ENCODE measurements at places on chromosomes 7 and 10.

DNA sequence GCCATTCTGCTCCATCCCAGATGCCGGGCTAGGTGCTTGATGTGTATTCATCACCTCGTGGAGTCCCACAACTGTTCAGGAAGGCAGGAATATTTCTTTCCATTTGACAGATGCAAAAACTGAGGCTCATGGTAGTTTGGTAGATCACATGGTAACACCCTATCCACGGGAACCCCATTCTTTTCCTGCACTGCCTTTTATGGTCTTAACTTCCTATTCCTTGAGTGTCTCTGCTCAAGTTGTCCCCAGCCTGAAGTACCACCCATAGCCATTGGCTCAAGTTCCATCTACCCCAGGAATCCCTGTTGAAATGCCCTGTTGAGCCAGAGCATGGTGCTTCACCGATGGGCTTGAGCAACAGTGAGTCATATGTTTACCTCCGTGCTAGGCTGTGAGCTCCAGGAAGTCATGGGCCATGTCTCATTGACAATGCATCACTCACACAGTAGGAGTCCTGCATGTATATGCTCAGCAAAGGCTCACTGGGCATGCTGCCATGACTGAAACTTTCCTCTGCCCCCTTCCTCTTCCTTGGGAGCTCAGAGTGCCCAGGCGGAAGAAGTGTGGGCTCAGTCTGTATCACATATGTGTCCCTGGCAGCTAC, 71.7 kb upstream of the ADAM12 start:
- no peak for DNase-seq

GRCh38 chr10:30178356-30178964, 119.1 kb upstream of the JCAD start:
- no peak for DNase-seq

DNA sequence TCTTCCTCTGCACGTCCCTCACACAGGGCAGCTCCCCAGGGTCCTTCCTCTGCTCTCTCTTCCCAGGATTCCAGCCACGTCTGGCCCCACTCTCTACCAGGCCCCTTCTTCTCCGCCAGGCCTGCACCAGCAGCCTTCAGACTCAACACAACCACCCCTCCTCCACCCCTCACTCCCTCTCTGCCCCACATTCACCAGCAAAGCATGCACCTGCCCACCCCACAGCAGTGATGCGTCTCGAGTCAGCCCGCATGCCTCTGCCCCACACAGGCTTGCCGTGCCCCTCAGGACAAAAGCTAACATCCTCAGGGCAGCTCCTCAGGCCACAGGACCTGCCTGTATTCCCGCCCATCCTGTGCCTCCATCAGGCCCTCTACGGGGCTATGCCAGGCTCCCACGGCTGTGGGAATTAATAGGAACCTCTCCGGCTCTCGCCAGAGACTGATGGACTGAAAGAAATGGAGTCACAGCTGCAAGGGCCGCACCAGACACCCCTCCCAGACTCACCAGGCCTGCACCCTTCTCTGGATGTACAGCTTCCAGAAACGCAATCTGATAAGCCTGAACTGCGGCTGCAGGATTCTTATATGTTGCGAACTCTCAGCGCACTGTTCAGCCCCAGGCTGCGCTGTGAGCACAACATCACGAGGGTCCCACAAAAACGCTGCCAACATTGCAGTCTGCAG, 100.1 kb downstream of the CYTH3 start:
- no peak for DNase-seq

DNA sequence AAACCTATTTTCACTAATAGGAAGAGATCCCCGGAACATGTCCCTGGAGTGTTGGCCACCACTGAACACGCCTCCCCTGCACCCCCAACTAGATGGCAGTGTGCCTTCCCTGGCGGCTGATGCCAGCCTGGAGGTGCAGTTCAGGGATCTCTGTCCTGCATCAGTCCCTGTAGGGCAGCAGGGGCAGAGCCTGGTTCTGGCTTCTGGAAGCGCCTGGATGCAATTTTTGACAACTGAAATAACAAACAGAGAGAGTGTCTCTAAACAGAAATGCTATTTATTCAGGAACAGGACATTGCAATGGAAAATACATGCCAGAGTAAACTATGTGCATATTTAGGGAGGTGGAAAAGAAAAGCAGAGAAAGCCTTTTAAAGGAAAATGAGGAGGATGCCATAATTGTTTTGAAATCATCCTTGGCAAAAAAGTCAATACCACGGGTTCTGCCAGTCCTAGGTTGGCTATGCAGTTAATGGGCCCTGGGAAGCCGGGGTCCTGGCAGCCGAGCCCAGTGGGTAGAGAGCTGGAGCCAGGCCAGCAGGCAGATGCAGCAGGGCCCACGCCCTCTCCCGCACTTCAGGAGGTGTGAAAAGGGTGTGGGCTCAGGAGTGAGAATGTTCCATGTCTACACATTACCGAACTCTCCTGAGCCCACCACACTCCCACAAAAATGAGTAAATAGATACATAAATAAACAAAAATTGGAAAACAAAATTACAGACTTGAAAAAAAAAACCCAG, 18.5 kb downstream of the ANTXRL start:
- no peak for DNase-seq

DNA sequence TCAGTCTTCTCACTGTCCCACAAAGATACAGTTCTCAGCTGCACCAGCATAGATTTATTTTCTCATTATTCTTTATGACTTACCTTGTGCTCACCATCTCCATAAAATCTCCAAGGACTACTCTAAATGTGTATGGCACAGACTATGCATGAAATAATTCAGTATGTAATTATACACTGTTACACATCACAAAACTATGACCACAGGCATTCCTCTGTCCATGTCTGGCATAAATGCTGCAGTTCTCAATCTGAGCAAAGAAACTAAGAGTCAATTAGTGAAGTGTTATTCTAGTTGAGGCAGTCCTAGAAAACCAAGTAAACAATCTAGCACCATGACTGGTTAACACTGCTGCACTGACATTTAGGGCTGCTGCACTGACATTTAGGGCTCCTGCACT, 2.7 kb downstream of the CYCS start:
- DNase-seq, result no peak

DNA sequence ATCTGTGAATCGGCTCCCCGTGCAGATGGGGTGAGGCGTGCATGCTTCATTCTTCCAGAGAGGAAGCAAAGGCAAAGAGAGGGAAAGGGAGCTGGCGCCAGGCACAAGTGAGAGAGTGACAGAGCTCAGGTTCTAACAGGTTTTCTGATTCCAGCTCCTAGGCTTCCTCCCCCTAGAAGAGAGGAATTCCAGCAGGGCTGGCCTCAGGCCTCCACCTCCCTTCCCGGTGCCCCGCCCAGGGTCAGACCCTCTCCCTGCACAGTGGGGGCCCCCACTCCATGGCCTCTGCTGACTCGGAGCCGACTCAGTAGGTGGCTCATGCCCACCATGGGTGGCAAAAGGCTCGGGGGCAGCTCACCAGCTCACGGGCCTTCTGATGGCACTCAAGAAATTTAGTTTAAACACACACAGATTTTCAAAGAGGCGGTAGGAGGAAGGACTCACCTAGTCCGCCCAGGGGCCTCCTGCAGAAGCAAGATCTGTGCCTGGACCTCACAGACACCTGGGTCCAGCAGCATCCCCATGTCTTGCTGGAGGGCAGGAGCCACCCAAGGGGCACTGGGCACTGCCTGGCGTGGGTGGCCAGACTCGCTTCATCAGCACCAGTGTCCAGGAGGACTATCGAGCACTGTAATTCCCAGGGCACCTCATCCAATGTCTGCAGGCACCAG, 183.5 kb downstream of the MAD1L1 start:
- DNase-seq, result no peak

DNA sequence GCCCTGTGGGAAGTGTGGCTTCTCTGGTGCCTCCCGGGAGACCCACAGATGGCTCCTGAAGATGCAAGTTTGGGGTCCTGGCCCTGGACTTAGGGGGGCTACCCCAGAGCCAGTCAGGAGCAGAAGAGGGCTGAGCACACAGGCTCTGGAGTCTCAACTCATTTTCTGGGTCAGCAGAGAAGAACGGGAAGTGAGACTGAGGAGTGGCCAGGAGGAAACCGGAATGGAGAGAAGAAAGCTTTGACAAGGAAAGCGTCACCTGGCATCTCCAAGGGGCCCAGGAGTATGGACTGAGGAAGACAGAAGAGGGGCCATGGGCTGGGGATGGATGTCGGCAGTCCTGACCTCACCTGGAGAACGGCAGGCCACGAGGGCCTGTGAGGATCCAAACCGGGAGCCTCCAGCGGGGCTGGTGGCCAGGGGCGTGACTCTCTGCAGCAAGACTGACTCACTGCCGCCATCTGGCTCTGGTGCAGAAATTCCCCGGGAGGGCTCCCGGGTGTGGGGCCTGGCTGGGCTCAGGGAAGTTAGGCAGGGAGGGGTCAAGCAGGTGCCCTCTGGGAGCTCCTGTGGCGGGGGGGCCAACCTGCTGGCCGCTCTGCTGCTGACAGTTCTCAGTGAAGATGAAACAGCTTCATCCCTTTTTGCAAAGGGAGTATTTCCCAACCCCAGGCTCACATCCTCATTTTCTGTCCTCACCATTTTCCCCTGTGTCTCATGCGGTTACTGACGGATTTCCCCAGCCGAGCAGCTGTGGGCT, 23.6 kb downstream of the DAGLB start:
- DNase-seq, result no peak

DNA sequence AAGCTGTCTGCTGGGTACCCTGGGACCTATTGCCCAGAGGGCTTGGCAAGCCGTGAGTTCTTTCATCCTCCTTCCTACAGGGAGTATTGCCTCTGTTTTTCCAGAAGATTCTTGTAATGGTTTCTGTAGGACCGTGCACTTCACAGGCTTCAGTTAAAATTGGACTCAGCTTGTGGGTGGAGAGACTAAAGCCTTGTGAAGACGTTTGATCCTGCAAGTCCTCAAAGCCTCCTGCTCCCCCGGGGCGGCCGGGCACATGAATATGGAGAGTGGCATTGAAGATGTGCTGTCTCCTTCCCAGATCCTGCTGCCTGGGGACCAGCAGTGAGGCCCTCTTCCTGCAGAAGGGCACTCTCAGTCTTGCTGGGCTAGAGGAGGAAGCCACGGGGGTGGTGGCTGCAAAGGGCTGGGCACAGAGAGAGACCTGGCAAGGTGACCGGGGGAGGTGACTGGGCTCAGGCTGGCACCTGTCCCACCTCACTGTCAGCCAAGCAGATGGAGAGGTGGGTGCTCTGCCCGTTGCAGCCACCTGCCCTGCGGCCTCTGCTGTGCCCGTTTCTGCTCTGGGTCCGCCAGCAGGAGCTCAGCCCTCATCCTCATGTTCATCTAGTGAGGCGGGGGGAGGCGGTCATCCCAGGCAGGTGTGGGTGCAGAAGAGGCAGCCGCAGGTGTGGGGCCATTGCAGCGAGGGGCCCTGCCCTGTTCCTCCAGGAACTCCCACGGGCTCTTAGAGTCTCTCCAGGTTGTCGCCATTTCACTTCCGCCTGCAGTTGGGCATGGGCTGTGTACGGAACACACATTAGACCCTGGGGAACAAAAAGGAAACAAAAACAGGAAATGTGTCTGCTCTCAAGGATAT, 55.7 kb downstream of the TMEM209 start:
- DNase-seq, result no peak

- no peak for DNase-seq
Observed at GRCh38 chr7:7323352-7323751, 141.0 kb downstream of the C1GALT1 start.

DNA sequence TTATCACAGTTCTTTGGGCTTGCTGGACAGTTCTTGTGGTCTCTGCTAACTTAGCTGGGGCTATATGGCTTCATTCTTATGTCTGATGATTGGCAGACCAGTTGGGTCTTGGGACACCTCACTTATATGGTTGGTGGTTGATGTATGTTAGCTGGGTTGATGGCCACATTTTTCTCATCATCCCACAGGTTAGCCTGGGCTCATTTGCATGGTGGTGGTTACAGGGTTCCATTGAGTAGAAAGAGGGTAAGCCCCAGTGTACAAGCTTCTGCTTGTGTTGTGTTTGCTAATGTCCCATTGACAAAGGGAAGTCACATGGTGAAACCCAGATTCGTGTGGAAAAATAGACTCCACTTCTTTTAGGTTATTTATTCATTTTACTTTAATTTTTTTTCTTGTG, 40.6 kb downstream of the TMEM60 start:
- no peak for DNase-seq

DNA sequence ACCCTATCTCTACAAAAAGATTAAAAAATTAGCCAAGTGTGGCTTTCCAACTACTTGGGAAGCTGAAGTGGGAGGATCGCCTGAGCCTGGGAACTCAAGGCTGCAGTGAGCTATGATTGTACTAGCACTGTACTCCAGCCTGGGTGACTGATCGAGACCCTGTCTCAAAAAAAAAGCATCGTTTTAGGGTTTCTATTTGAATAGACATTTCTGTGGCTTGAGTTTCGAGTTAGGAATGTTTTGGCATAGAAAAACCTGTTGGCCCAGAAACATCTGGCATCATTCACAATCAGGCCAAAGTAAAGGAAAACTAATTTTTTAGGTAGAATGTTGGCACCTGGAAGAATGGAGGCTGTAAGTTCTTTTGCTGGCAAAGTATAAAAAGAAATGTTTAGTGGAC, 72.4 kb downstream of the AUTS2 start:
- DNase-seq, result no peak

- DNase-seq, result no peak
Observed at GRCh38 chr10:126123466-126123865, 227.1 kb downstream of the FANK1 start.

GRCh38 chr10:70348228-70348850, 34.1 kb downstream of the LRRC20 start:
- peak; percentile 19 for DNase-seq

DNA sequence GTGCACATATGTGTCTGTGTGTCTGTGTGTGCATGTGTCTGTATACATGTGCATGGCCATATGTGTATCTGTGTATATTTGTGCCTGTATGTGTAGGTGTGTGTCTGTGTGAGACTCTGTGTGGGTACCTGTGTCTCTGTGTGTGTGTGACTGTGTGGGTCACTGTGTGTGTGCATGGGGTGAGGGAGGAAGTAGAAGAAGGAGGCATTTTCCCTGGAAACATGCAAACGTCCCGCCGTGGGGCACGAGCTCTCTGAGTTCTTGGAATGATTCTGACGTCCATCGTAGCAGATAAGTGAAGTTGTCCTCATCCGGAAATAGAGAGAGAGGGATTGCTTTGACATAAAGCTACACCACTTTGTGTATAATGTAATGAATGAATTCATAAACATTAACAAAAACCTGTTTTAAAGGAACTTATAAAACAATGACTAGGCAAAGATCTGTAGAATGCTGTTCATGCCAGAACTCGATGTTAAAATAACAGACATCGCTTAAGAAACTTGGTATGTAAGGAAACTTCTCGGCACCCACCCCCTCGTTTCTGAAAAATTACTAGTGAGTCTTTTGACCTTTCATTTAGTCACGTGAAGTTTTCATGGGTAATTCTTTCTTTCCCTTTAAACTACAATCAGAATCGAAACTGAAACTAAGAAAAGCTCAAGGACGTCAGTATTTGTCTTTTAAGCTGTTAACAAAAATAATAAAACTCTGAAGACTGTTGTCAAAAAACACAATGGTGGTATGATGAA, 43.6 kb upstream of the KLF6 start:
- peak; percentile 65 for DNase-seq

- DNase-seq, result no peak
Observed at GRCh38 chr10:62394556-62395018, 20.4 kb downstream of the ZNF365 start.

GRCh38 chr7:150994141-150994837, 3.5 kb downstream of the NOS3 start:
- no peak for DNase-seq
